ENCODE measurements at places on chromosomes 11 and 22. TPM values are rescaled to one million over a fixed set of nuclear protein-coding genes. Genes with fewer than 3 reads are reported as not detected.
A peak's percentile ranks its signal among the peaks of the same experiment; 100 is the strongest.

DNA sequence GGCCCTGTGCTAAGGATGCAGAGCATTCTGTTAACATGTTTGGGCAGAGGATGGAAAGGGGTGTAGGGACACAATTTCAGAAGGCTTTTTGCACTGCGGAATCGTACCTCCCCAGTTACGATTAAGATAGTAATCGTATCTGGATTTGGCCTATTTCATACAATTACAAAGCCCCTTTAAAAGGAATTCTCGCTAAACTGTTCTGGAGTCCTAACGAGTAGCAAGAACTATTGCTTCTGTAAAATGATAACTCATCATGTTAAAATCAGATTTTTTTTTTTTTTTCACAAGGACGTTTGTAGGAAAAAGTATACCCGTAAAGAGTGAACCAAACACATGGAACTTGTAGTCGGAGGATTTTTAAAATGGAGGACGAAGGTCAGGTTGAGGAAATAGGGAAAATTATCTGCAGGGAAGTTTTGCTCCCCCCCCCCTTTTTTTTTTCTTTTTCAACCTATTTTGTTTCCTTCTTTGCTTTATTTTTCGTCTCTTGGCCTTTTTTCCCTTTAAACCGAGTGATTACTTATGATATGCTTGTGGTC, 934 bp downstream of the HSD17B12 start:
- peak; percentile 19 for DNase-seq

DNA sequence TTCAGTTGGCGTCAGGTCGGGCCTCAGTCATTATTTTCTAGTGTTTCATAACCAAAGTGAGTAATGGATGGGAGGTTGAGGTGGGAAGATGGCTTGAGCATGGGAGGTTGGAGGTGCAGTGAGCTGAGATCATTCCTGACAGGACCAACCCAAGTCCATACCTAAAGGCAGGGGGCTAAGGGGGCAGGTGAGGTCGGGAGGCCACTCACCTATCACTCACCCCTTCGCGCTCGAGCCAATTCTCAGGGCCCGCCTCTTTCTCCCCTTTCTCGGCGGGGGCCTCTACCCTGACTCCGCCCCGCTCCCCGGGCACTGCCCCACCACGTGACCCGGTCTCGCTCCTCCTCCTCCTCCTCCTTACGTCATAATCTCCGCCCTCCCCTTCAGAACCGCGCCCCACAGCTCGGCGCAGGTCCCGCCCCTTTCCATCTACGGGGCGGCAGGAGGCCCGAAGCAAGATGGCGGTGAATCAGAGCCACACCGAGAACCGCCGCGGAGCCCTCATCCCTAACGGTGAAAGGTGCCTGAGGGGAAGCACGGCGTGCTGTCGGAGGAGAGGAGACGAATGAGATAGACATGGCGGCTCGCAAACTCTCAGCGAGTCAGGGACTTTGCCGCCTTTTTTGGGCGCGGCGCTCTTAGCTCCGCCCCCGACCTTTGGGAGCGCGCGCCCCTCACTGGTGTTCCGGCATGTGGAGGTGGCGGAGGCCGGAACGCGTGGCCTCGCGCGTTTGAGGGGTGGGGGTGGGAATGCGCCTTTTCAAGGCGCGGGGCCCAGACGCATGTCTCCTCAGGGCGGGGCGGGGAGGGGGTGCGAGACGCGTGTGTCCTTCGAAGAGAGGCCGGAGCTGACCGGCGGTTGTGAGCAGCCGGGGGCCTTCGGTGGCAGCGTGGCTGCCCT, at the start of gene WBP2NL:
TSS of gene WBP2NL (plus strand) at position 428 of the 901 bp plus-strand sequence. CDS start at position 459, 31 bp downstream.
- peak; percentile 84 for DNase-seq

- no peak for DNase-seq
These were observed 189.6 kb upstream of the SYN3 start for GRCh38 chr22:33247758-33248157.

DNA sequence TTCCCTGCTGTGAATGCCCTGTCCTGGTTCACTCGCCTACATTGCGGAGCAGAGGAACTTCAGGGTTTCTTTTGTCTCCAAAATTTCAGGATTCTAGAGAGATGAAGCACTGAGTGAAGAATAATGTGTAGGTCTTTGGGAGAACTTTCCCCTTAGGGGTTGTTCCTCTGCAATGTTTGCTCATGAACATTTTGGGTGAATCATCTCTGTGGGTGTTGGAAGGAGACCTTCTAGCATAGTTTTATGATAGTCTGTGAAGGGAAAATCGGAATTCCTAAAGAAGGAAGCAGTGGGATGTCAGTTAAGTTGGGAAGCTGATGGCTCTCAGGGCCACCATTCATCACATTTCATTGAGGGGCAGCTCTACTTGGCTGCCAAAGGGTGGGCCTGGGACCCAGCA, 64.8 kb downstream of the MIAT start:
- peak; percentile 74 for DNase-seq

FAM83F gene
- total RNA-seq, result not detected

BTBD18 gene
- total RNA-seq, result not detected

DNA sequence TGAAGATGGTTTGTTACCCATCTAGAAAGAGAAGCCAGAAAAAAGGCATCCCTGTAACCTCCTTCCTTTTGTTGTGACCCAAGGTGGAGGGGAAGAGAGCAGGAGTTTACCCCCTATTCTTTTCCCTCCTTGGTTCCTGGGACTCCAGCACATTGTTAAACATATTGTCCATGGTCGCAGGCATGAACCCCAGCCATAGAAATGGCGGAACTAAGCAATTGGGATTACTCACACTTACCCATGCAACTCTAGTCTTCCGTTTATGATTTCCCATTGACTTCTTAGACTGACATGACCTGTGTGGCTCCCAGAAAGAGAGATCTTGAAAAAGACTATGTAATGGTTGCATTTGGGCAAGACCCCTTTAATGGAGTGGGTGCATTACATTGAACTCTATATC, 45.4 kb downstream of the OR4C46 start:
- no peak for DNase-seq

RAG2 gene
- total RNA-seq, result not detected
